Activated naive CD8-positive, alpha-beta T cell treated with anti-CD3 and anti-CD28 coated beads, Interleukin-2, amount 50 U/mL, for 16 hours (primary cell): ENCODE measurements at places on chromosomes 13 and 19.

- no peak for DNase-seq
Observed at GRCh38 chr13:46594374-46595078, 41.6 kb downstream of the LRCH1 start.

DNA sequence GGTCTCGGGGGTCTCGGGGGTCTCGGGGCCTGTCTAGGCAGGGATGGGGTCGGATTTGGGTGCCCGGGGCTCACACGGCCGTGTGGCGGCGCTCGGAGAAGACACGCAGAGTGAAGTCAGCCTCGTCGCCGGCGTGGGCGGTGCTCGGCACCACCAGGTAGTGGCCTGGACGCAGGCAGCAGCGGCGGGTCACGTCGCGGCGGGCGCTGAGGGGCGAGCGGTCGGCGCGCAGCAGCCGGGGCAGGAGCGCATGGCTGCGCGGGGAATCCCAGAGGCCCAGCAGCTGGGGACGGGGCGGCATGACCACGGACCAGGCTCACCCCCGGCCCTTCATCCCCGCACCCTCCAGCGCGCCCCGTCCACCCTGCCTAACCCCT, 8.2 kb downstream of the CAPN12 start:
- DNase-seq = no peak

DNA sequence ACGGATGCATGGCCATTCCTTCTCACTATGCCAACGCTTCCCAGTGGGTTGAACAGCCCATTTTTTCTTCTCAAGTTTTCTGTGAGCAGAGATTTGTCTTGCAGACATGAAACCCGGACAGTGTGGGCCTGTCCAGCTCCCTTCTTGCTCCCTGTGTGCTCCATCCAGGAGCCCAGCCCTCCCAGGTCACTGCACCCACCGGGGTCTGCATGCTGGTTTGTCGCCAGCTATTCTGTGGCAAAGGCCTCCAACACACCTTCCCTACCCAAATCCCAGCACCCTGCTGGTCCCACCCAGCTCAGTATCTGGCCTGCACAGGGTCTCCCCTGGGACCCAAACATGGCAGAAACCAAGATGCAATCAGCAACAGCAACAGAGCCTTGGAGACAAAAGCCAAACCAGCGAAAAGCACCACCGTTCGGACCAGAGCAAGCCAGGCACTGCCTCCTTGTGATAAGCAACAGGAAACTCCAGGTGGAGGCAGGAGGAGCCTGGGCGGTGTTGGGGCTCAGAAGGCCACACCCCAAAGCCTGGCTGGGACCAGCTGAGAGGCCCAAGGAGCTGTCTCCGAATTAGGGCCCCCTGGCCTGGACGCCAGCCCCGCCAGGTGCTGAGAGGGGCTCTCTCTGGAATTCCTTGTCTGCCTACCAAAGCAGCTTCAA, 12.2 kb upstream of the SPACA7 start:
- DNase-seq = no peak

DNA sequence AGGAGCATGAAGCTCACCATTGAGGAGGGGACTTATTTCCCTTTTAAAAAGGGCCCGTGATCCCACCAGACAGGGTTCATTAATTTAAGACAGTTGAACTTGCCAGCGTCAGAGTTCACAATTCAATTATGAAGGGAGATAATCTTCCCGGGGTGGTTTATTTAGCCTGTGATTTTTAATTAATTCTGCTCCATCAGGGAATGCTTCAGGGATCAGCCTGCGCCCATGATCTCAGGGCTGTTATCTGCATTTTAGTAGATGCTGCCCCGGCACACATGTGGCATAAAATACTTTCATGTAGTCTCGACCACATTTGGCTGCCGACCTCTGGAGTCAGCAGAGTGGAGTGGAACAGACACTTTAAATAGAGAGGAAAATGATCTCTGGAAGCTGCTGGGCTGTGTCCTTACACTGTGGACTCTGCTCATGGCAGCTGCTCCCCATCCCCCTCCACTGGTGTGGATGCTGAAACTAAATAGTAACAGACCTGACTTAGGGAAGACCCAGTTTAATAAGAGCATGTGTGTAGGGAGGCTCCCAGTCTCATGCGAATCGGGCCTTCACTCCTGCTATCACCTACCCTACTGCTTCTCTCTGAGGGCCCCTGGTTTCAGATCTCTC, 256.9 kb downstream of the TEX29 start:
- no peak for DNase-seq
